Kasumi-1 (cell line): ENCODE measurements at places on chromosomes 3 and 15.

GRCh38 chr3:109478614-109479013, 141.3 kb upstream of the DPPA4 start:
- DNase-seq, result no peak

GRCh38 chr15:62503451-62503850, 338.4 kb upstream of the C2CD4B start:
- DNase-seq, result no peak

DNA sequence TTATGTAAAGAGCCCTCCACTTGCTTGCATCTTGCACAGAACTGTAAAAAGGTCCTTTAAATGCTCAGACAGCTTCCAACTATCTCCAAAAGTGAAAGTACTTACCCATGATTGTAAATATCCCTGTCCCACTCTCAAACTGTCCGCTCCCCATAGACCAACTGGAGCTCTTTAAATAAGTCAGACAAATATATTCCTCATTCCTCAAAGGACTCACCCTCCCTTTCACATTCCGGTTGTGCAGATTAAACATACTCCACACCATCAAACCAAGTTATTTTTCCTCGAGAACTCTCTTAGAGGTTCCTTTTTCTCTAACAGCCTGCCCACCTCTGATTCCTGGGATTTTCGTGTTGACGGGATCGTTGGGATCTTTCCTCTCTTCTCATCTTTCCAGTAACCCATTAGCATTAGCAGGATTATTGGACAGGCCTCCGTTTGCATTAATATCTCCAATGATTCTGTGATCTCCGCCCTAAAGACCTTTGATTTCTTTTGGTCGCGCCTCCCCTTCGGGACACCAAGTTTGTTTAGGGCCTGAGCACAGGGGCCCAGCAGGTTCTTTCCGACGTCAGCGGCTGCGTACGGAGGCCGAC, 763 bp downstream of the GOLGB1 start:
- DNase-seq, result peak; percentile 48

GRCh38 chr15:31221936-31222515, 104.6 kb upstream of the KLF13 start:
- no peak for DNase-seq

GRCh38 chr15:98160236-98160635, 199.7 kb downstream of the ARRDC4 start:
- DNase-seq, result peak; percentile 94

GRCh38 chr3:77562089-77562488, 522.2 kb downstream of the ROBO2 start:
- no peak for DNase-seq

DNA sequence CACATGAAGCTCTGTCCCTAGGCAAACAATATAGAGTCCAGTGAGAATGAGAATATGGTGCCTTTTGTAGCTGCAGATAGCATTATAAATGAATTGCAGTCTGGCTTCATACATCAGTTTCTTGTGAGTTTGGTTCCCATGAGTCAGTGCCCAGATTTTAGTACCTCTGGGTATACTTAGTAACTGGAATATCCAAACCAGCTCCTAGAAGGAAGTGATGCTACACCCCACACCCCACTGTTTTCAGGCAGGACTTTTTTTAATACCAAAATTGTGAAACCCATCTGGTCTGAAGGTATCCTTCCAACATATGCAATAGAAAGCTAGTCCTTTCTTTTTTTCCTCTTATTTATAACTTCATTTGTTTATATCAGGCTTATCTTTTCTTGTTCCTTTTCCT, 42.1 kb upstream of the FOXP1 start:
- DNase-seq, result no peak

DNA sequence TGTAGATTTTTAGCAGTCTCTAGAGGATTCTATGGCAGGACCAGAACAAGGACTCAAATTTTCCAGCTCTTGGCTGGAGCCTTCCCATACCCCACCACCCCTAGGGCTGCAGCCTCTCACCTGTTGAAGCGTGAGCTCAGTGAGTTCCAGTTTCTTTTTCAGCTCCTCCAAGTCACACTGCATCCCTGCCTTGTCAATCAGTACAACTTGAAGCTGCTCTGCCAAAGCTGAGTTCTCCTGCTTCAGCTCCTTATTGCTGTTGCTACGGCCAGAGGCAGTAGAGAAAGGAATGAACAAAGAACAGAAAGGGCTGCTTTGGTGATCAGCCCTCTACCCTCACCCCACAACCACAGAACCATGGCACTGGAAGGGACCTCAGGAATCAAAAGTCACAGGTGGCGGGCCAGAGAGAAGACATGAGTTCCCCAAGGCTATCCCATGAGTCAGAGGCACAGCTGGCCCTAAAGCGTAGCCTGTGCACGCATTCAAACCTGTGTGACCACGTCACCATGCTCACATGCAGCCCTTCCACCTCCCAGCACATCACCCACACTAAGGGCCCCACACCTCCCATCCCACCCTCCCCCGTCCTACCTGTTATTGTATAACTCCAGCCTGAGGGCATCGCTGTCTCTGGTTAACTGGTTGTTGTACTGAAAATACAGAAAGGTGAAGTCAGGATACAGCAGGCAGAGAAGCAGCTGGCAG, 83.3 kb upstream of the C2CD4B start:
- DNase-seq, result no peak

GRCh38 chr3:19891740-19892139, 42.3 kb downstream of the EFHB start:
- no peak for DNase-seq

DNA sequence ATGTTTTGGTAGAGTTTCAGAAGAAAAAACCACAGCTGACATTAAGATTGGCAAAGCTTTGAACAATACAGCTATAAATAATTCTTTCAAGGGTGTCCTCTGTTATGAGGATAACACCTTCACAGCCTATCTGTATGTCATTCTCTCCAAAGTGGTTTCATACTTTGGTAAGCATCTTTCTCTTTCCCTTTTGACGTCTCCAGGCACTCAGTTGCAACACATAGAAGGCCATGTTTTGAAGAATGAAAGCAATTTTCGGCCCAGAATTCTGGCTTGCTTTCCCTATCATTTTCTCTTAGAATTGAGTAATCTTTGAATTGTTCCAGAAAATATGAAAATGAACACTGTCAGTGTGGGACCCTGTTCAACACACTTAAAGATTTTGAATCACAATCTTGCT, 200.0 kb upstream of the CBLB start:
- no peak for DNase-seq

GRCh38 chr3:90062016-90062415, 954.6 kb downstream of the EPHA3 start:
- no peak for DNase-seq

GRCh38 chr3:128318275-128318941, 148.3 kb downstream of the DNAJB8 start:
- no peak for DNase-seq

DNA sequence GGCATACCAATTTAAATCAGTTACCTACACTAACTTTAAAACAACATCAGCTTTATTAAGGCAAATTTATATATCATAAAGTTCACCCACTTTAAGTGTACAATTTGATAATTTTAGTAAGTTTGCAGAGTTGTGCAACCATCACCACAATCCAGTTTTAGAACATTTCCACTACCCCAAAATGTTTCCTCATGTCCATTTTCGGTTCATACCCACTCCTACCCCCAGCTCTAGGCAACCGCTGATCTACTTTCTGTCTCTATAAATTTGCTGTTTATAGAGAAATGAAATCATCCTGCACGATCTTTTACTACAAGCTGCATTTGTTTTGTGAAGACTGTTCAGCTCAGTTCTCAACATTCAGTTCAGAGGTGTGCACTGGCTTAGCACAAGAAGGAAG, 31.5 kb upstream of the FAM81A start:
- DNase-seq, result no peak

DNA sequence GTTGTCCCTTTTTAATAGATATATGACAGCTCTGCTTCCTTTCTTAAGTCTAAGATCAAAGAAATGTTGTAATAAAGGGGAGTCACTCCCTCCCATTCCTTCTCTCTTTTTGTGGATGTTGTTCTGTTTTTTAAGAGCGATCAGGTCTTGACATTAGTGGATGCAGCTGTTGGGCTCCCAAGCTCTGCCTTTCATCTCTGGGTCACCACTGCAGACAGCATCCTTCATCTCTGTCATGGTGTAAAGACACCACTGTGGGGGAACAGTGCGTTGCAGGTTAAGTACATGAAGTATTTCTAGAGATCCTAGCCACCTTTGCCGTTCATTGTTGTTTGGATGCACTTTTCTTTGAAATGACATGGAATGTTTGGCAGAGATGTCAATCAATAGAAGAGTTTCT, 17.7 kb downstream of the FNDC3B start:
- DNase-seq, result no peak

- DNase-seq, result no peak
Measured at GRCh38 chr15:75831806-75832102, 11.5 kb upstream of the UBE2Q2 start.

GRCh38 chr3:79872483-79872882, 104.7 kb upstream of the ROBO1 start:
- DNase-seq, result no peak

DNA sequence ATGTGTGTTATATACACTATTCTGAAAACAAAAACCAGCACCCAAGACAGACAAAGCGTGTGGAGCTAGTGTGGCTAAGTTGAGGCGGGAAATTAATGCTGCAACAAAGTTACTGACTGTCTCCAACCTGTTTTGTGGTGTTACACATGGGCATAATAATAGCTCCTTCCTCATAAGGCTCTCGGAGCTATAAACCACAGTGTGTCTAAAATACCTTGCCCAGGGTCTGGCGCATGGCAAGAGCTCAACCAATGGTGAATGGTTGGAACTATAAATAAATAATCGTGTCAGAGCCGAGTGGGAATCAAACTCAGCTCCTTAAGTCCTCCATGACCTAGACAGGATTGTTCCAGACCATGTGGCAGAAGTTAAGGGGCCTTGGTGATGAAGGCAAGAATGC, 35.9 kb upstream of the TFRC start:
- DNase-seq, result peak; percentile 85

GRCh38 chr3:111613294-111613693, 18.1 kb upstream of the ZBED2 start:
- no peak for DNase-seq

GRCh38 chr15:56866803-56867202, 51.6 kb upstream of the TCF12 start:
- no peak for DNase-seq

GRCh38 chr3:184740509-184741258, 28.8 kb upstream of the MAGEF1 start:
- DNase-seq, result peak; percentile 17

- DNase-seq, result no peak
Measured at GRCh38 chr3:190865828-190866227, 3.3 kb upstream of the GMNC start.

- DNase-seq, result no peak
Measured at GRCh38 chr15:63909819-63910437, 76.2 kb upstream of the HERC1 start.

DNA sequence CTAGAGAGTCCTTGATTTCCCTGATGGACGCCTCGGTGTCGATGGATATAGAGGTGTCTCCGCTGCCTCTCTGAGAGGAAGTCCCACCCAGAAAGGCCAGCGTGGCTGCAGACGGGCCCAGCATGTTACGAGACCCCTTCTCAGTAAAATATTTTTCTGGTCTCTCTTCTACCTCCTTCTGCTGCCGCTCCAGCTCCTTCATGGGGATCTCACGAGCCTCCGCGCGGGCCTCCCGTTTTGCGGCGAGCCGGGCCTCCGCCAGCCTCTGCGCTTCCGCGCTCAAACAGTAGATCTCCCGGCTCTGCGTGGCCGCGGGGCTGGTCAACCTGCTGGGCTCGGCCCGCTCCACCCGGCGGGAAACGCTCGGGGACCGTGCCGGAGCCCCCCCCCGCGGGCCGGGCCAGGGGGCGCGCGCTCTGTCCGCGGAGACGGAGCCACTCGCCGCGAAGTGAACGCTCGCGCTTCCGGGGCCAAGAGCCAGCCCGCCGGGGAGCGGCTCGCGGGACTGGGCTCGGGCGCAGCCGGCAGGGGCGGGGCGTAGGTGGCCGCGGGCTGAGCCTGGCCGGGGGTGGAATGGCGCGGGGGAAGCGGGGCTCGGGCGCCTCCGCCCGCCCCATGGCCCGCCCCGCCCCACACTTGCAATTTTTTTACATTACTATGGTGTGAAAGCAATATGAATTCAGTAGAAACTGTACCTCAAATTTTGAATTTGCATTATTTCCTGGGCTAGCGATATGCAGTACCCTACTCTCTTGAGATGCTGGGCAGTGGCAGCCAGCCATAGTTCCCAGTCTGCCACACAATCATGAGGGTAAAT, 10.2 kb upstream of the KCNMB3 start:
- DNase-seq, result peak; percentile 28

- no peak for DNase-seq
Measured at GRCh38 chr15:58478035-58478434, 46.2 kb downstream of the LIPC start.

DNA sequence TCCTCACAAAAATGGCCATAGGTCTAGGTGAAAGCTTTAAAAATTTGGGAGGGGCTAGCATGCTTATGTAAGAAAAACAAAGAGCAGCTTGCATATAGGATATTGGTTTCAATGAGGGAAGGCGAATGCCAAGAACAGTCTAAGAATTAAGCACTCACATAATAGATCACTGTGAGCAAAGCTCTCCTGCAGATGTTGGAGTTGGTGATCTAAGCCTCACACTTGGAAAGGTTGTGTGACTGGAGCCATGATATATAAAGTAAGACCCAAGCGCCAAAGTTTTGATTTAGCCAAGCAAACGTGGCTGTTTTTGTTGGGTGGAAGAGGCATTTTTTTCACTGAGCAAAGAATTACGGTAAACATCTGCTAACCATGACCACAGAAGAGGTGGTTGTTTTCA, 237.5 kb downstream of the FOXP1 start:
- no peak for DNase-seq

- DNase-seq, result no peak
Measured at GRCh38 chr3:8529181-8529637, 27.6 kb downstream of the LMCD1 start.

GRCh38 chr3:43180694-43181093, 74.8 kb upstream of the POMGNT2 start:
- no peak for DNase-seq

- no peak for DNase-seq
Measured at GRCh38 chr15:29111705-29112281, 157.8 kb downstream of the NSMCE3 start.

DNA sequence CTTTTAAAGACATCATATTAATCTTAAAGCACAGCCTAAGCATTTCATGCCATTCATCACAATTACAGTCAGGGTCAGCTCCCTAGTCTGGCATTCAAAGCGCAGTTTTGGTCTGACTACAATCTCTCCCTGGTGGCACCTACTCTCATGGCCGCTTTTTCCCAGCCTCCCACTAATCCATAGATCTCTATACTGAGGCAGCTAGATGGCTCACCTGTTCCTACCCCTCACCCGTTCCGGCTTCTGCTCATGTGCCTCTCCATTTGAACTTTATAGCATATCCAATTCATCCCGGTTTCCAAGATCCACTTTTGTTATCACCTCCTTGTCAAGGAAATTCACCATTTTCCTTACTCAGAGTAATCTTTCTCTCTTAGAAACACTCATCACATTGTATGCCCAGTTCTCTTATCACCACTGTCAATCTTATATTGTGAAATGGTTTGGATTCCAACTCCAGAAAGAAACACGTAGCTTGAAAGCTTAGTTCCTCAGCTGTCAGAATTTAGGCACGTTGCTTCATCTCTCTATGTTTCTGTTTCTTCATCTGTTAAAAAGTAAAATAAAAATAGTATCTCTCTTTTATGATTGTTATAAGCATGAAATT, 220.0 kb upstream of the UBE2E2 start:
- DNase-seq, result no peak

- DNase-seq, result peak; percentile 10
Measured at GRCh38 chr15:62940755-62941361, 101.7 kb upstream of the TPM1 start.
